ENCODE measurements at places on chromosomes 12 and 14.

GRCh38 chr12:29082522-29082921, 66.6 kb upstream of the FAR2 start:
- no peak for DNase-seq

DNA sequence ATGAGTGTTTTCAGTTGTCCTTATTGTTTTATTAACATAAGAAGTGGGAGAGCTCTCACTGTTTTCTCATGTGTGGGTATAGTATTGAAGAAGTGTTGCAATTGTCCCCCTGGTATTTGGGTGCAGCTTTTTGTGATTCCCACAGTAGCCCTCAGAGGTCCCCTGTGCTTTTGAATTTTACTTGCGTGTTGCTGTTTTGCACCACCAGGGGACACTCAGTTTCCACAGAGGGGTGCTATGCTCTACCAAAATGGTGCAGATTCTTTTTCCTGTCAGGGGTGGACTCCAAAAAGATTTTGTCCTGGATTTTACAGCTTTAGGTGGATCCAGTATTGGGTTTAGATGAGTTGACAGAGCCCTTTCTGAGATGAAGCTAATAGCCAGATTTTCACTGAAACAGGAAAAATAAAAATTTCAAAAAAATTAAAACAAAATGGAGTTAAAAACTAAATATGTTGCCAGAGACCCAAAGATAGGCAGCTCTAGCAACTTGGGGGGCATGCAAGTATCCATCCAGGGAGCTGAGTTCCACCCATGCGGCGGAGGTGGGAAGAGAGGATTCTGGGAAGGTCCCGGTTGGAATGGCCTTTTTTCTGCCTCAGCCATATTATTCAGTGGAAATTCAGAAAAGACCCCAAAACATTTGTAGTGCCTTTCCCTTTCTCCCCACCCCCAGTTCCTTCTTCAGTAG, 50.2 kb downstream of the TTLL5 start:
- DNase-seq, result peak; percentile 2

DNA sequence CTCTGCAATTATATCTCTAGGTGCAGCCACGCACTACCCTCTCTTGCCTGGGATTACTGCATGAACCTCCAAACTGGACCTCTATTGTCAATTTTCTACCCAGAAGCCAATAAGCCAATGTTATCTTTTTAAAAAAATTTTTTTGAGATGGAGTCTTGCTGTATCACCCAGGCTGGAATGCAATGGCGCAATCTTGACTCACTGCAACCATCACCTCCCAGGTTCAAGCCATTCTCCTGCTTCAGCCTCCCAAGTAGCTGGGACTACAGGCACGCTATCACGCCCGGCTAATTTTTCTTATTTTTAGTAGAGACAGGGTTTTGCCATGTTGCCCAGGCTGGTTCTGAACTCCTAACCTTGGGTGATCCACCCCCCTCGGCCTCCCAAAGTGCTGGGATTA, 11.2 kb upstream of the PXN start:
- no peak for DNase-seq

- DNase-seq, result no peak
These were observed 17.9 kb upstream of the CAMKK2 start for GRCh38 chr12:121314431-121314830.

DNA sequence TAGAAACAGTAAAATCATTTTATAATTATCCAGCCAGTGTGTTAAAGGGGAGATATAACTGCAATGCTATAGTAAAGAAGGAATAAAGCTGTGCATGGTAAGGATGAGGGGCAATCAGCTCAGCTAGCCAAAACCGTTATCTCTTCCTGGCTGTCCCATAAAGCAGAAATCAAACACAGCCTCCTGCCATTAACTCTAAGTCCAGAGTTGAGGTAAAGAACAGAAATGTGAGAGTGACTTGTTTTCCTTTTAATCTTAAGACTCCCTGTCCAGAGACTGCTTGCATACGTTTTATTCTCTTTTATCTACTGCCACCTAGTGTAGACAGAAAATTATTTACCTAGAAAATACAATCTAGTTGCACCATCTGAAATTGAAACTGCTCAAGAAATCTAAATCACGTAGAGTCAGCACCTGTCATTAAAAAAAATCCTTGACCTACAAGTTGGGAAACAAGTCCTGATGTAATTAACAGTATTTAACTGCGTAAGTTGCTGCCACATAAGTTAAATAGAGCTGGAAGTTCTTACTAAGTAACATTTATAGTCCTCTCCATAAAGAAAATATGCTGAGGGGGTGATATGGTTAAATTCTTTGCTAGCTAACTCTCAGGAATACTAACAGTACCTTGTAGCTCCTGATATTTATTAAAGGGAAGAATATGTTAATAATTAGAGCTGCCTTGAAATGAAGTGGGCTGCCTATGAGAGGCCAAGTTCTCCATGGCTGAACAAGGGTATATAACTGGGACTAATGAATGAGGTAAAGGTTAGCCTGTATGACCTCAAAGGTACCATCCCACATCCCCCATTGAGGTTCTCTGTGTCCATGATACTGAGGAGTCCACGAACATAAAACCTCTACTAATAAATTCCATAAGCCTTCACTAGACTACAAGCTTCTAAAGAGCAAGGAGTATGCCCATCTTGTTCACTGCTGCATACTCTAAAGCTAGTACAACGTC, 62.7 kb downstream of the GALNT4 start:
- DNase-seq, result no peak

DNA sequence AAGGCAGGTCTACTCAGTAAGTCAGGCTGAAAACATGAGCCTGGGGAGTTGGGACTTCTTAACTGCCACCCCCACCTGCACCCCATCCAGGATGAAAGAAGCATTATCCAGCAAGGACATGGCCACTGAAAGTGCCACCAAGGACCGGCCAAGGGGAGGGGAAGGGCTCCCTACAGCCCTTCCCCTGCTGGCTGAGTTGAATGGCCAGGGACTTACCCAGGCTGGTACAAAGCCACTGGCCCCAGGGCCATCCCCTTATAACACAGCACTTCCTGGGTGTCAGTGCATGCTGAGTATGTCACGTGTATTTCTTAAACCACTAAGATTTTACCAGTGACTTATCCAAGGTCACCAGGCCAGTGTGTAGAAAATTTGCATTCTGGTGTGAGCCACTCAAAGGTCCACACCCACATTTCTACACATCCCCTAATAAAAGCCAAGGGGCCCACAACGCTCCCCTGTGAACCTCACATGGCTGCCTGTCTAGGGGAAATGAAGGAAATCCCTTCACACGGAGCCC, 29.3 kb upstream of the ZFP36L1 start:
- DNase-seq, result peak; percentile 51

- DNase-seq, result no peak
These were observed 38.4 kb downstream of the PARP11 start for GRCh38 chr12:3834774-3835173.

GRCh38 chr14:67892466-67893100, 73.0 kb downstream of the RAD51B start:
- DNase-seq, result no peak

DNA sequence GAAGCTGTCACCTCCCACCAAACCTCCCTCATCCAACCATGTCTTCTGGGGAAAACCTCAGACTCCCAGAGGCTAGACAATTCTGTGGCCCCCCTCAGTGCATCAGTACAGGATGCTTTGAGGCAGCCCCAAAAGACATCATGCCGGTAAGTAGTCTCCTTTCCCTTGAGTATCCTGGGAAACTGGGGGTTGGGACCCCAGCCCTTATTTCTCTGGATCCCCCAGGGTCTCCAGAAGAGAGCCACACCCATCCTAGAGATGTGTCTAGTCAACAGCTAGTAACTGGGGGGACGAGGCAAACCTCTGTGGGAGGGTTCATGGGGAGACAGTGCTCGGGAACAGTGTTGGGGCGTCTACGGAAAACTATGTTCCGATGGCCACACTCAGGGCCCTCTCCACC, 974.2 kb upstream of the TMEM132C start:
- no peak for DNase-seq

- DNase-seq, result no peak
These were observed 5.9 kb downstream of the DDX55 start for GRCh38 chr12:123607756-123608155.

DNA sequence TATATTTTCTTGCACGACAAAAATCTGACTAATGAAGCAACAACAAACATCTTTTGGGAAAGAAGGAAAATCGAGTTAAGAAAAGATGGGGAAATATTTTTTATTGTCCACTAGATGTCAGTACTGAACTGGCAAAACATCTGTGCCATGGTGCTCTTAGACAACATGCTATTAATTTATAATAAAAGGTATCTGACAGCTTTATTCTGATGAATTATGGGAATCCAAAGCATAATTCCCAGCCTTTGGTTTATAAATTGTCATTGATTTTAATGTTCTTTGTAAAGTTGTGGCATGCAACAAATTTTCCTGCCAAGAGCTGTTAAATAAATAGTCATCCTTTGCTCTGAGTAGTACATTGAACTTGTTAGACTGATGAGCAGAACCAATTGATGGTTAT, 231.2 kb downstream of the ETNK1 start:
- DNase-seq, result no peak

- DNase-seq, result no peak
These were observed 42.0 kb downstream of the GLIPR1L2 start for GRCh38 chr12:75432924-75433323.

- no peak for DNase-seq
These were observed 1034.0 kb upstream of the TMEM132C start for GRCh38 chr12:127233016-127233415.

All from CD4-positive, alpha-beta T cell treated with Interferon alpha-2 for 1 hour (primary cell).